Kidney (tissue), 22 donors: ENCODE measurements at places on chromosomes 16 and 17.
A peak's percentile ranks its signal among the peaks of the same experiment; 100 is the strongest.

DNA sequence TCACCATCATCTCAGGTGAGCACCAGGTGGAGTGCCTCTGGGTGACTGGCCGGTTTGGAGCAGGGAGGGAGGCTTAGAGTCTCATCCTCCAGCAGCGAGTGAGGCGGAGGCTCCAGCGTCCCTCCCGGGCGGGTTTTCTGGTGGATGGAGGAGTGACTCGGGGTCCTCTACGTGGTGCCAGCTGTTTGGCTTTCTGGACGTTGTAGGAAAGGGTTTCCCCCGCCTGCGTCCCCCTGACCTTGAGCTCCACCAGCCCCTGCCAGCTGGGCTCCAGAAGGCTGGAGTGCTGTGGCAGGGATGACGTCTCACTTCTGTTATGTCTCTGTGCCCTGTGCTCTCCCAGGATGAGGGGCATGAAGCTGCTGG is 522 bp downstream of the DNASE1 start:
- DNase-seq = peak; percentile 60

- peak; percentile 88 for DNase-seq
Measured at GRCh38 chr16:2874912-2875362, 8.1 kb upstream of the FLYWCH2 start.

GRCh38 chr17:77068915-77069314 is 71.9 kb upstream of the SEC14L1 start:
- DNase-seq = no peak

- DNase-seq = no peak
Measured at GRCh38 chr17:27532269-27533263, 76.3 kb downstream of the KSR1 start.

DNA sequence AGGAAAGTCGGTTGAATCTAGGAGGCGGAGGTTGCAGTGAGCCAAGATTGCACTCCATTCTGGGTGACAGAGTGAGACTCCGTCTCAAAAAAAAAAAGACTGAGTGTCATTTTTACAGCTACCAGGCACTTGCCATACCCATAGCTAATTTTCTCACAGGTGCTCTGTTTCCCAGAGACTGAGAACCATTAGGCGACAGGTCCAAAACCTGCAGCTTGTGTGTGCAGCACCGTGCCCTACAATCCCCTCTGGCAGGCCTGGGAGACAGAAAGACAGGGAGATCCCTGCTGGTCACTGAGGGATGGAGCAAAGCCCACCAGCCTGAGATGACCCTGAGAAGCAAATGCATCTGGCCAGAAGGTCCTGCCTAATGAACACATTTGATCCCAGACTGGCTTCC is 2.7 kb downstream of the TFAP4 start:
- no peak for DNase-seq

GRCh38 chr16:2429771-2430663 is 770 bp downstream of the CCNF start:
- DNase-seq = peak; percentile 42

DNA sequence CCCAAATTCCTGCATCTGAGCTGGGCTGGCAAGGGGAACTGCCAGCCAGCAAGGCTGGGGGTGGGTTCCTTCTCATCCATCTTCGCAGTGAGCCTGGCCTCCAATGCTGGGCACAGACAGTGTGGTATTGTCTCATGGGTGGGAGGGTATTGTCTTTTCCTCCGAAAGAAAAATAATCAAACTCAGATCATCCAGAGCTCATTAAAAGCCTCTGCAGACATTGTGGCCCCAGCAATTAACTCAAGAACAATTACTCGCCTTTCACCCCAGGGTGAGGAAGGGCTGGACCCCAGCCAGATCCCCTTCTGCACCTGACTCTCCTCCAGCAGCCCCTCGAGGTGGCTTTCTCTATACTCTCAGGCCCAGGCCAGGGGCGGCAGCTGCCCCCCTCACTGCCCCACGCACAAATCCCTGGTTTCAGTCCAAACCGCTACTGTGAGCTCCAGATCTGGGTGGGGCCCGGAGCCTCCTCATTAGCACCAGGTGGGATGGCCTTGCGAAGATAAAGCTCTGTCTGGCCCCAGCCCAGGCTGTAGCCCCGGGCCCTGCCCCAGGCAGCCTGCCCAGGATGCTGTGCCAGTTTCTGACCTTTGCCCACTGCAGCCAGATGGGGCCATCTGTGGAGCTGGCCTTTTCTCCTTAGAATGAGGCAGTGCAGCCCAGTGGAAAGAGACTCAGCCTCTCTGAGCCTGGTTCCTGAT is 2.3 kb upstream of the KRT15 start:
- DNase-seq = no peak

GRCh38 chr17:4788807-4789700 is at the start of gene GLTPD2:
TSS of gene GLTPD2 (plus strand) at chr17:4788964. CDS start at chr17:4789012, 48 bp downstream.
- peak; percentile 61 for DNase-seq

DNA sequence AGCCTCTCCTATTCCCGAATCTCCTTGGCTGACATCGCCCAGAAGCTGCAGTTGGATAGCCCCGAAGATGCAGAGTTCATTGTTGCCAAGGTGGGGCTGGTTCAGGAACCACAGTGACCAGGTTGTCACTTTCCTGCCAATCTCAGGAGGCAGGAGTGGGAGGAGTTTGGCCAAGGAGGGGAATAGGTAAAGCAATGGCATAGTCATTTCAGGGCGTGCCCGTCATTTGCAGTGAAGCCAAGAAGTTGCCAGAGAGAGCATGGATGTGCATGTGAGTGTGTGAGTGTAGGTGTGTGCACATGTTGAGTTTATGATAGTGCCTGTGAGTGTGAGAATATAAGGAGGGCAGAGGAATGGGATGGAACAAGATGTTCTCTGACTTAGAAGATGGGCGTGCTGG is 14.8 kb downstream of the PSMD3 start:
- DNase-seq = no peak

- peak; percentile 95 for DNase-seq
Measured at GRCh38 chr16:27235055-27235937, 32.0 kb downstream of the KDM8 start.

GRCh38 chr17:59234631-59235030 is 14.3 kb downstream of the GDPD1 start:
- no peak for DNase-seq

GRCh38 chr17:42362245-42362961 is 25.8 kb downstream of the STAT3 start:
- DNase-seq = no peak

DNA sequence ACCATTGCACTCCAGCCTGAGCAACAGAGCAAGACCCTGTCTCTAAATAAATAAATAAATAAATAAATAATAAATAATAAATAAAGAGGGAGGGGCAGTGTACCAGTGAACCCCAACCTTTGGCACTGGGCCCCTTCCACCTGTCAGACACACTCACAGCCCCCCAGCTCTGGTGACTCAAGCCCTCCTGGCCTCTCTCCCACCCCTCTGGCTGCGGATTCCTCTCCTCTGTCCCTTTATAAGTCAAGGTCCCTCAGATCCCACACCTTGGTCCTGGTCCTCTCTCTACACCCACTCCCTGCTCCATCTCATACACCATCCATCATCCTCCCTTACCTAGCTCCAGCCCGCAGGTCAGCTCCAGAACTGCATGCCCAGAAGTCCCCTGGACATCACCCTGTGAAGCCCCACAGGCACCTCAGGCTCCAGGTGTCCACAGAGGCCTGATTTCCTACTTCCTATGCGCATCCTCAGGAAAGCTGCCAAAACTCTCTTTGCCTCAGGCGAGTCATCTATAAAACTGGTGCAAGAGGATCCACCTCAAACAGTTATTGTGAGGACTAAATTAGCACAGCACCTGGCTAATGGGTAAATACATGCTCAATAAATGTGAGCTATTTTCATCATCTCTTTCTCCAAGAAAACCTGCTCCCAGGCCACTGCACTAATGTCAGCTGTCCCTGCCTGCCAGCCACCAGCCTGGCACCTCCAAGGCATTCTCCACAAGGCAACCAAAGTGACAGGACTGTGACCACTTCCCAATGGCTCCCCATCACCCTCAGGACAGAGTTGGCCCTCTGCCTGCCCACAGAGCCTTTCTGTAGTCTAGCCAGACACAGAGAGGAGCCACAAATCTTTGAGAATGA is 46.8 kb downstream of the BEAN1 start:
- DNase-seq = no peak
